ENCODE measurements at places on chromosomes 1 and 21.

DNA sequence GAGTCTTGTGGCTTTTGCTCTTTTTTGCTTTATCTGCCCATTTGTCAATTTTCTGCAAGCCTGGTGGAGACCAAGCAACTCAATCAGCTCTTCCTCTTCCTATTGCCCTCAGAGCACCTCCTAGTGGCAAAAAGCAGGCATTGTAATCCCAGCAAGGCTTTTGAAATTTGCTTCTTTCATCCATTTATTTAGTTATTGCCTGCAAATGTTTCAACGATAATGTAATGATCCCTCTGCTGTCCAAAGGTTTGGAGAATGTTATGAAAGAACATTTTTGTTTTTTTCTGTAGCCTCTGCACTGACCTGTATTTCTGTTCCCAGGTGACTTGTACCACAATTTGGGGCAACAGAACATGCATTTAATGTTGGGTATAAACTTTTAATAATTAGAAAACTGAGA, 127.8 kb downstream of the GABPA start:
- DNase-seq = no peak

- no peak for DNase-seq
Measured at GRCh38 chr1:223682502-223682901, 17.0 kb upstream of the CAPN8 start.

DNA sequence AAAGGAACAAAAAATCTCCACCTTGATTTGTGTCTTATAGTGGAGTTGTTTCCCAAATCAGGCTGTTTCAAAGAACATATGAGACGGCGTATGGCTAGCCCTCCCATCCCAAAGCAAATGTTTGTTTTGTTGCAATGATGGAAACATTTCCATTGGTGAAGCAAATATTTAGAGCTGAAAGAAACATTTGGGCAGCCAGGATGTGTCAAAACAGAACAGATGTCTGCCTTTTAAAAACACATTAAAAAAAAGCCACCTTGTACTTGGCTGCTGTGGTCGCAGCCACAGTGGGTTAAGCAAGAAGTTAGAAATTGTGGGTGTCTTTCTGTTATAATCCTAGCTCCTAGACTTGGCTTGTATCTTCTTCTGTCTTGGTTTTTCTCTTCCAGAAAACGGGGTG, 116.3 kb downstream of the PEX14 start:
- no peak for DNase-seq

GRCh38 chr1:180933141-180933540, 20.4 kb downstream of the KIAA1614 start:
- no peak for DNase-seq
